ENCODE measurements at places on chromosomes 3 and 15. TPM values are rescaled to one million over a fixed set of nuclear protein-coding genes. Genes with fewer than 3 reads are reported as not detected.

Gene GATM
- total RNA-seq, result 20.7 TPM

GRCh38 chr15:41622901-41623300 lies 37.3 kb upstream of the MGA start:
- no peak for DNase-seq

DNA sequence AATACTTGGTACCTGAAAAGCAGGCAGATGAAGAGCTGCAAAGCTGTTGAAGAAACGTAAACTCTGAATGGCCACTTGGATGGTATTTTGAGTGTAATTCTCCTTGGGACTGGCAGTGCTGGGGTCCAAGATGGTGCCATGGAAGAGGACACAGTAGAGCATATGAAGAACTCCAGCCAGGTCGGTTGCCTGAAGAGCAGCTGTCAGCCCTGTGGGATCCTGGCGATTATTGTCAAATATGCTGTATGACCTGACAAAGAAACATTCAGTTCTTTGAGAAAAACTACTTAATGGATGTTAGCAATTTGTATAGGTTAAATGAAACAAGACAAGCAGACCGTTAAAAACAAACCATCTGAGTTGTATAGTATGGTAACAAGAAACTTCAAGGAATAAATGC lies 44.8 kb downstream of the ISL2 start:
- no peak for DNase-seq

DNA sequence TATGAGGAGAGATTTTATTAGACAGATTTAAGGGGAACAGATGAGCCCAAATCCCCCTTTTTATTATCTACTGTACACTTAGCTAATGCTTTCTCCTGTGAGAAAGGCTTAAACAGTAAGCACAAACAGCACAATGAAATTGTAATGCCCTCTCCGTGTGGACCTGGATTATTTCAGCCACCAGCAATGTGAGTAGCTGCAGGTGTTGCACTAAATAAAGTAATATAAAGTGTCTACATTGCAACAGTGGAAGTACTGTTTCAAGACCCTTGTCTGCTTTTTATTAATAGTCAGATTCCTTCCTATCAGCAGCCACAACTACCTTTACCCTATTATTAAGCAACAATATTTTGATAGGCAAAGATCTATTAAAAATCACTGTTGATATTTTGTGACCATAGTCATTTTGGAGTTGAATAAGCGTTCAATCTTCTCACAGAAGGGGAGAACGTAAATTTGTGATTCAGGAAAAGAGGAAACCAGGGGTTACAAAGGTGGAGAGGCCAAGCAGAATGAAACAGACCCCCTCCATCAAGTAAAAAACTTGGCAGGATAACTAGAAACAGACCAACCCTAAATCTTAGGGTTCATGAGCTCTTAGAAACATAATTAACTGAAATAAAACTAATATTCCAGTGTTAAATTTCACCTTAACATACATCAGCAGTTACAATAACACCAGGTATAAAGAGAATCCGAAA lies 422.6 kb downstream of the MECOM start:
- DNase-seq, result no peak

GRCh38 chr3:96012939-96013338 lies 801.5 kb upstream of the EPHA6 start:
- no peak for DNase-seq

DNA sequence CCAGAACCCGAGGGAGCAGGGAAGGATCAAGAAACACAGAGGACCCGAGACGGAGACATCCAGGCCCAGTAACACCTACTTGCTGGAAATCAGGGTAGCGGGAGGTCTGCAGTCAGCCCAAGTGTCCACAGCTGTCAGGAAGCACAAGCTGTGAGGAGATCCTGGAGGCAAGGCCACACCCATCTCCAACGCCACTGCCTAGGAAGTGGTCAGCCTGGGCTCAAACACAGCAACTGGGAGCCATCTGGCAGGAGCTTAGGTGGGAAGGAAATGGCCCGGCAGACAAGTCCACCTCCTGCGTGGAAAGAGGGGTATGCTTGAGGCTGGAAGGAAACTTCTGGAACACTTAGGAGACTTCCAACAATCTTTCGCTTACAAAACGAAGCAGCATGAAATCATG lies 407.1 kb downstream of the VPS13C start:
- DNase-seq, result no peak
